ENCODE measurements at places on chromosomes 5 and 9.

DNA sequence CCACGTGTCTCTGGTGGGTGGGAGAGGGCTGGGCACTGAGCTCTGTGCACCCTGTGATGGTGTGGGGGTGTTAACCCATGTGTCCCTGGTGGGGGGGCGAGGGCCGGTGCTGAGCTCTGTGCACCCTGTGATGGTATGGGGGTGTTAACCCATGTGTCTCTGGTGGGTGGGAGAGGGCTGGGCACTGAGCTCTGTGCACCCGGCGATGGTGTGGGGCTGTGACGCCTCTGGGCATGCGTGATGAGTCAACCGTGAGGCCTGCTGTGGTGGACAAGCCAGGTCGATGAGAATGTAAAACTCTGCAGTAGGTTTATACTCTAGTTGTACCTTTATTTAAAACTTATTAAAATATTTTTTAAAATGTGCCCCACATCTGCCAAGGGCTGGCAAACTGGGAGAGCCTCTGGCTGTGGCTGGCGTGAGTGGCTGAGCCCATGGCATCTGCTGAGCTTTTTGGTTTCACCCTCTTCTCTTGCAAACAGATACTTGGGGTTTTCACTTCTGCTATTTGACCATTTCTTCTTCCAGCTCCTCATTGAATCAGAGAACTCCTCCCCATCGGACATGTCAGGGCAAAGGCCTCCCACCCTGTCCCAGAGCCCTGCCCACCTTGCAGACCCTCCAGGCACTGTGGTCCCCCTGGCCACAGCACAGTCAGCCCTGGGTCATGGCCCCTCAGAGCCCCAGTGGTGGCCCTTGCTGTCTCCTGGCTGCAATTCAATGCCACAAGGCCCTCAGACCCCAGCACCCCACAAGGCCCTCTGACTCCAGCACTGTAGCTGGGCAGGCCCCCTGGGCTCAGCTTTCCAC, 18.5 kb upstream of the EXOC3 start:
- no peak for DNase-seq

DNA sequence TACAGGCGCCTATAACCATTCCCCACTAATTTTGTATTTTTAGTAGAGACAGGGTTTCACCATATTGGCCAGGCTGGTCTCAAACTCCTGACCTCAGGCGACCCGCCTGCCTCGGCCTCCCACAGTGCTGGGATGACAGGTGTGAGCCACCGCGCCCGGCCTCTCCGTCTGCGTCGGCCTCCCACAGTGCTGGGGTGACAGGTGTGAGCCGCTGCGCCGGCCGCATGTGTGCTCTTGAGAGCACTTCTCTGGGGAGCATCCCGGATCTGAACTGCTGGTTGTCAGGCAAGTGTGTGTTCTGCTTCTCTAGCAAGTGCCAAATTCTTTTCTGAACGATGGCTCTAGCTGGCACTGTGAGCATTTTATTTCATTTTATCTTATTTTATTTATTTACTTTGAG, 3.7 kb upstream of the ENTPD2 start:
- DNase-seq, result no peak

GRCh38 chr5:38670878-38671277, 114.4 kb upstream of the LIFR start:
- DNase-seq, result no peak

GRCh38 chr9:86098824-86099700, at the start of gene GOLM1:
Gene GOLM1 (minus strand): TSS chr9:86099558. CDS start chr9:86079320, 20,238 bp downstream.
- DNase-seq, result no peak

GRCh38 chr5:38330207-38330606, 71.8 kb downstream of the EGFLAM start:
- DNase-seq, result no peak

- no peak for DNase-seq
Observed at GRCh38 chr5:142609142-142609541, 76.7 kb downstream of the FGF1 start.

DNA sequence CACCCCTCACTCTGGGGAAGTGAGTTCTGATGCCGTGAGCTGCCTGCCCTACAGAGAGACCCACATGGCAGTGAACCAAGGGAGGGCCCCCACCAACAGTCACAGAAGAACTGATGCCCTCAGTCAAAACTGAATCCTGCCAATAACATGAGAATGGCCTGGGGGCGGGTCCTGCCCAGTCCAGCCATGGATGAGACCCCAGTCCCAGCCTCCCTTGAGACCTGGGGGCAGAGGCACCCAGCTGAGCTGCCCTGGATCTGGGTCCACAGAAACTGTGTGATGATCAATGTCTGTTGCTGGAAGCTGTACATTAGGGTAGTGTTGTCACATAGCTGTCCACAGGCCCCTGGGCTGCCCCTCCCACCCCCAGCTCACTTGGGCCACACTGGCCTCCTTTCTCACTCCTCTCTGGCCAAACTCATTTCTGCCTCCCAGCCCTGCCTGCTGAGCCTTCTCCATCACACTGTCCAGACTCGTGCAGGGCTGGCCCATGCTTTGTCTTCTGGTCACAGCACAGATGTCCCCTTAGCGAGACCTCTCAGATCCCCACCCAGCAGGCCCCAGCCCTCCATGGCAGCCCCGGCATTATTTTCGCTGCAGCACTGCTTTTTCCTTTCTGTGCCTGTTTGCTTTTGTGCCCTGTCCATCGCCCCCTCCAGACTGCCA, 16.8 kb downstream of the GBGT1 start:
- no peak for DNase-seq

DNA sequence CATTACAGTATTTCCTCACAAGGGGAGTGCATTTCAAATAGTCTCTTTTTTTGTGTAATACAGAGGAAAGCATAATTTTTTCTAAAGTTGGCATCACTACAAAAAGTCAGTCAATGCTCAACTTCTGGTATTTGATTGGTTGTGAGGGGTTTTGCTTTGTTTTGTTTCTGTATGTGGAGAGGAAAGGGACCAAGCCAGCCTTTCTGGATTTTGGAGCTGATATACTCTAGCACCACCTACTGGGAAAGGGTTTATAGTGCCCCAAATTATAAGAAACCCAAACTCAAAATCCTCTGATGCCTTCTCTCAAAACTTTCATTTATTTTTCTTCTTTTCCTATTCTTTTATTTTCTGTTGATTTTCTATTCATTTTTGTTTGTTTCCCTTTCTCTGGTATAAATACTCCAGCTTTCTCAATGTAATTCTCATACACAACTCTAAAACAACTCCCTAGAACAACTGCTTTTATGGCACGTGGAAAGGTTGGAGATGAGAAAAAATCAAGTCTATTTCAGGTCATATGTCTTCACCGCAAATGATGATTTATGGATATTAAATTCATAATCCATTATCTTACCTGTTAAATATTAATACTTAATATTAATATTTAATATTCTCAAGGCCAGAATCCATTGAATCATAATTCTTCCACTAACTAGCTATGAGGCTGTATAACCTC, 69.5 kb upstream of the ANXA1 start:
- DNase-seq, result no peak

DNA sequence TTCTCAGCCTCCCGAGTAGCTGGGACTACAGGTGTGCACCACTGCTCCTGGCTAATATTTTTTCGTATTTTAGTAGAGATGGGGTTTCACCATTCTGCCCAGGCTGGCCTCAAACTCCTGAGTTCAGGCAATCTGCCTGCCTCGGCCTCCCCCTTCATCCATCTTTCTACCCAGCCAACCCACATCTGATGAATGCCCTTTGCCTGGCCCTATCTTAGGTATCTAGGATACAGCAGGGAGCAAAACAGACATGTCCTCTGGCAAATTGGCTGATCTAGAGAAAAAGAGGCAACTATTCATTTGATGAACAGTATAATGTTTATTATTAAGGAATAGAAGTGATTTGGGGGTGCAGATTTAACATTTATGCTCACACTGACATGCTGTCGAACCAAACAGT, 123.0 kb downstream of the TRIO start:
- DNase-seq, result no peak

- no peak for DNase-seq
Observed at GRCh38 chr9:37999588-38000189, 69.3 kb downstream of the SHB start.

- DNase-seq, result no peak
Observed at GRCh38 chr5:108481355-108481931, 99.5 kb upstream of the FBXL17 start.

DNA sequence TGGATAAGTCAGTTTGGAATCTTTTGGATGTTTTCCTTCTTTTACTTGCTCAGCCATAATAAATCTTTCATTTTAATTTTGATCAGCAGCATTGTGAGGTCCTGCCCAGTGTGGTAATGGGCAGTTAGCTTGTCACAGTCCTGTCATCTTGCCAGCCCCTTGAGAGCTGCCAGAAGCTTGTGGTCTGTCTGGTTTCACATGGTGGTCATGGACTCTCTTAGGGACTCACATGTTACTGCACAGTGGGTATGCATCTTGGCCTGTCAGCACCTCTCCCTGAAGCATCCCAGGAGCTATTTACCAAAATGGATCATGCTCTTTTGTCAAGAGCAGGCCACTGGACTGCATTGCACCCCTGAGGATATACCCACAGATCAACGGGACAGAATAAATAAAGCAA, 60.3 kb downstream of the DAPK1 start:
- DNase-seq, result no peak

GRCh38 chr9:17081814-17082213, 53.0 kb upstream of the CNTLN start:
- DNase-seq, result no peak

GRCh38 chr9:115517335-115518075, 399.5 kb upstream of the TNC start:
- DNase-seq, result no peak

GRCh38 chr9:110429453-110429852, 91.8 kb upstream of the TXNDC8 start:
- no peak for DNase-seq

DNA sequence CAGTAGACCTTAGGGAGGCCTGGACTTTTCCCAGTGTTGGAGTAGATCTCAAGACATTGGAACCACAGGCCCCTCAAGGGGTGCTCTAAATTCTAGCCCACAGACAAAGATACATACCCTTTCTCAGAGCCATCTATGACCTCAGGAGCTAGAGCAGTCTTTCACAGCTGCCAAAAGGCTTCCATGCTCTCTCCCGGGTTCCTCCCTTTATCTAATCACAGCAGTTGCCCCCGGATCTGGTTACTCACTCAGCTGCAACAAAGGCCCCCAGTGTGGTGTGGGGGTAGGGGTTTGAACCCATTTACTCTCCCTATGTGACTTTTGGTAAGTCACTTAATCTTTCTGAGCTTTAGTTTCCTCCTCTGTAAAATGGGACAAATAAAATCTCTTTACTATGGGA, 27.0 kb downstream of the POU4F3 start:
- no peak for DNase-seq

GRCh38 chr5:59164041-59164830, 581.4 kb downstream of the RAB3C start:
- DNase-seq, result no peak

- DNase-seq, result no peak
Observed at GRCh38 chr9:89820337-89820736, 215.5 kb downstream of the GADD45G start.

DNA sequence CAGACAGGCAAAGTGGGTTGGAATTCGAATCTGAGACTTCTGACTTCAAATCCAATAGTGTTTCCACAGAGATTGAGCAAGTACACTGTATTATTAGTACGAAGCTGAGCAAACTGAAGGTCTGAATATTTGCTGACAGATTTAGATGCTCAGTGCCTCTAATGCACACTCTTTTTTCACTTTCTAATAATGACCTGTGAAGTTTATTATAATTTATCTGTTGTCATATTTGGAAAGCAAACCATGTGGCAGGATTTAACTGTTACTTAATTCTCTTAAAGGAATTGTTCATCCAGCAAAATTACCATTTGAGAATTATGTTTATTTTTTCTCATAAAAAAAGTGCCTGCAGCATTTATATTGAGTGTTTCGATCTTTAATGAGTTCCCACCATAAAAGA, 277.3 kb downstream of the DMRT2 start:
- no peak for DNase-seq

DNA sequence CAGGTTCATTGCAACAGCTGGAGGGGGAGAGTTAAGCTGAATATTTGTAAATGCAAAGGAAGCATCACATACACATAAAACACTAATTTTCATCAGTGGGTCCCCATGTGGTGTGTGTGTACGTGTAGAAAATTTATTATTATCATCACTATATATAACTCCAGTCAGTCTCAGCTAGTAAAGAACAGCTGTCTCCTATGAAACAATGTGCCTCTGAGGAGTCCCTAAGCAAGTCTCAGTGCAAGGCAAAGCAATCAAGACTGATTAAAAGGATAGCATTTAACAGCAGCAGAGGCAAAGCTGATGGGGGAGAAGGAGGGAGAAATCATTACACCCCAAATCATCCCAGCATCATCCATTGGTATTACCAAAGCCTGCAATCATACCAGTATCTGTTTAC, 104.2 kb upstream of the MARCHF11 start:
- DNase-seq, result no peak

DNA sequence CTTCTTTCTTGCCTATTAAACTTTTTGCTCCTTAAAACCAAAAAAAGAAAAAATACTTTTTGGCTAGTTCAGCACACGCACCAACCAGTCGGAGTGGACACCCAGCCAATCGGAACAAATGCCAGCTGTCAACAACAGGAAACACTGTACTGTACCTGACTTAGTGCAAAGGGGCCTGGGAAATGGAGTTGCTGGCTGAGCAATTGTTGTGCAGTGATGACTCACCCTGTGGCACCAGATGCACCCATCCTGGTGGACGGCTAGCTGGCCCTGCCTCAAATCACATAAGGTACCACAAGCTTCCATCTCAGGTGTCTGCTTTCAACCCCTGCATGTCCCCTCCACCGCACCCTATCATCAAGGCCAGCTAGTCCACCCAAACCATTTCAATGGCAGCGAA, 20.9 kb downstream of the FOXE1 start:
- DNase-seq, result no peak

DNA sequence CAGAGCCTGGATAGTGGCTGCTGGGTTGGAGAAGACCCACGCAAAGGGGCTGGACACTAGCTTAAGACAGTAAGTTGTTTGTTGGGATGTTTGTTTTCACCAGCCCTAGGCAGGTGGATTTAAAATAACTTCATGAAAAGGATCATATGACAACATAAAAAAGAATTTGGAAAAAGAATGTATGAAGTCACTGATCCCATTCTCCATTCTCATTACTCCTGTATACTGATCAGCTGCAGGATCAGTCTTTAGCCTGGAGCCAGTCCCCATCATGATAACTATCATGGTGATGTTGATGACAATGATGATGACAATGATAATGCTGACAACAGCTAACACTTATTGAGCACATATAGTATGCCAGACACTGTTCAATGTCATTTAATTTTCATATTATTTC, 92.1 kb upstream of the IFNE start:
- no peak for DNase-seq

- no peak for DNase-seq
Observed at GRCh38 chr9:75891277-75891741, 836 bp downstream of the PCSK5 start.

DNA sequence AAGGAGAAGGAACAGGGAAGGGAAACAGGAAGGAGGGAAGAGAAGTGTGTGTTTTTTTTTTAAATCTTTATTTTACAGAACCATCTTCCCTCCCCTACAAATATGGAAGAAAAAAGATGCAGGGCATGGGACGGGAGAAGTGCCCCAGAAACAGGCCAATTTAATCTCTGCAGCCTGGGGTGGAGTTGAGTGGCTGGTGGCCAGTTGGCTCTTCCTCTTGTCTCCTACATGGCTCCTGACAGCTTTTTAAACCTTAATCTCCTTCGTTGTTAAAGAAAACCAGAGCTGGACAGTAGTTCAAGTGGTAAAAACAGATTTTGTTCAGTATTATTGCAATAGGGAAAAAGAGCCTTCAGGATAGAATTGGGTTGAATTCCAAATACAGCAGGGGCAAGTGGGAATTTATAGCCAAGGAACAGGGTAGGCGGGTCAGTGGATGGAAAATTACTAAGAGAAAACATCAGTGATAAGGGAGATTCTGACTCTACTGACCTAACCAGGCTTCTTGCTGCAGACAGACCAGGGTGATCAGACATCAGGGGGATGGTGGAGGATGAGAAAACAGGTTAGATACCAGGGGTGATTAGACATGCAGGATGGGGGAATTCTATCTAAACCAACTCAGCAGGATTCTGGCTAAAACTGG, 125.1 kb upstream of the CLINT1 start:
- no peak for DNase-seq
